Stimulated activated CD8-positive, alpha-beta memory T cell treated with anti-CD3 and anti-CD28 coated beads, Interleukin-7, amount 100 ng/mL, for 1 hour (primary cell): ENCODE measurements at places on chromosomes 5 and 9.

DNA sequence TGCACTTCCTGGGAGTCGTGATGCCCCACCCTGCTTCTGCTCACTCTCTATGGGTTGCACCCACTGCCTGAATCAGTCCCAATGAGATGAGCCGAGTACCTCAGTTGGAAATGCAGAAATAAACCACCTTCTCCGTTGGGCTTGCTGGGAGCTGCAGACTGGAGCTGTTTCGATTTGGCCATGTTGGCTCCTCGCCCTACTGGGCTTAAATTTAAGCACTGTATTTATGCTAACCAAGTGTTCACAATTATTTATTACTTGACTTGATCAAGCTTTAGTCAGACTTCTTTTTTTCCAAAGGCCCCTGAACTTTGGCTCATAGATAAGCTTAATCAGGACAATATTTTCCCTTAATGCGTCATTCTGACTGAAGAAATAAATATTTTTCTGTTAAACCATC is 1072.4 kb upstream of the CDH9 start:
- no peak for DNase-seq

DNA sequence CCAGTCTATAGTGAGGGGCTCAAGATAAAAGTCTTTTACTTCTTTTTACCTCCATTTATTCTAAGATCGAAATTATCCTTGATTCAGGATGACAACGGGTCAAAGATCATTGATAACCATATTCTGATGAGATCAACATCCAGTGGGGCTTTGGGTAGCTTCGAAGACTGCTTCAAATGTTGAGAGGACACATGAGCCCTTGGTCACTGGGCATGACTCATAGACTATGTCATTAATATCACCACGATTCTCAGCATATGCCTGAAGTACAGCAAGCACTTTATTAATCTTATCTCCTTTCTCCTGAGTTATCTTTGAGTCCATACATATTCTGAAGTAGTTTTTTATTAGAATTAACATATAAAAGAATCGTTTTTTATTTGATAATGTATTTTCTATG is 117.1 kb upstream of the DAB2 start:
- DNase-seq = no peak

DNA sequence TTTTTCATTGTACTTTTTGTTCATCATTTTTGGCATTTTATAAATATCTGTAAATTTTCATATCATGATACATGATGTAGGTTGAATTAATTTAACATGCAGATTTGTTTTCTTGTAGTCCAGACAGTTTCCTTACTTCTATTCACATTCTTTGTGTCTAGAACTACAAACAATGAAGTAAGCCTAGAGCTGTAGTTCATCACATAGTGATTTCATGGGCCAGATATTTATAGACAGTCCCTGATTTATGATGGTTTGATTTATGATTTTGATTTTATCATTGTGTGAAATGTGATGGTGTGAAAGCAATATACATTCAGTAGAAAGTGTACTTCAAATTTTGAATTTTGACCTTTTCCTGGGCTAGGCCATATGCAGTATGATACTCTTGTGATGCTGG is 139.0 kb downstream of the ARHGEF28 start:
- no peak for DNase-seq

- DNase-seq = no peak
These were observed 287.8 kb upstream of the RASA1 start for GRCh38 chr5:86979811-86980411.

GRCh38 chr5:124398460-124398859 is 348.0 kb downstream of the ZNF608 start:
- DNase-seq = no peak

GRCh38 chr5:57411982-57412381 is 70.6 kb downstream of the ACTBL2 start:
- no peak for DNase-seq

DNA sequence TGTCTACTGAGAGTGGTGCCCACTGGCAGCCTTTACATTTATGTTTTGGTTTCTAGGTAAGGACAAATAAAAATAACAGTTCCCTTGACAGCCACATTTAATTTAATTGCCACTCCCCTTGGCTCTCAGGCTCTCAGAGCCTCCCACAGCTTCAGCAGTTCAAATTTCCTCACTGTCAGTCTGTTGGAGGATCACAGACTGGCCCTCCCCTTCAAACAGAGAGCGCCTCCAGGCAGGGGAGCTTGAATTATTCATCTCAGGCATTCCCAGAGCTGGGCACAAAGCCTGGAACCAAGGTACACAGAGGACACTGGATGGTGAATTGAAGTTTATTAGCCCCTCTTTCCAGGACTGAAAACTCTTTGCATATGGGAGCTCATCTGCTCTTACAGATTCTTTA is 407.7 kb downstream of the SPOCK1 start:
- no peak for DNase-seq

DNA sequence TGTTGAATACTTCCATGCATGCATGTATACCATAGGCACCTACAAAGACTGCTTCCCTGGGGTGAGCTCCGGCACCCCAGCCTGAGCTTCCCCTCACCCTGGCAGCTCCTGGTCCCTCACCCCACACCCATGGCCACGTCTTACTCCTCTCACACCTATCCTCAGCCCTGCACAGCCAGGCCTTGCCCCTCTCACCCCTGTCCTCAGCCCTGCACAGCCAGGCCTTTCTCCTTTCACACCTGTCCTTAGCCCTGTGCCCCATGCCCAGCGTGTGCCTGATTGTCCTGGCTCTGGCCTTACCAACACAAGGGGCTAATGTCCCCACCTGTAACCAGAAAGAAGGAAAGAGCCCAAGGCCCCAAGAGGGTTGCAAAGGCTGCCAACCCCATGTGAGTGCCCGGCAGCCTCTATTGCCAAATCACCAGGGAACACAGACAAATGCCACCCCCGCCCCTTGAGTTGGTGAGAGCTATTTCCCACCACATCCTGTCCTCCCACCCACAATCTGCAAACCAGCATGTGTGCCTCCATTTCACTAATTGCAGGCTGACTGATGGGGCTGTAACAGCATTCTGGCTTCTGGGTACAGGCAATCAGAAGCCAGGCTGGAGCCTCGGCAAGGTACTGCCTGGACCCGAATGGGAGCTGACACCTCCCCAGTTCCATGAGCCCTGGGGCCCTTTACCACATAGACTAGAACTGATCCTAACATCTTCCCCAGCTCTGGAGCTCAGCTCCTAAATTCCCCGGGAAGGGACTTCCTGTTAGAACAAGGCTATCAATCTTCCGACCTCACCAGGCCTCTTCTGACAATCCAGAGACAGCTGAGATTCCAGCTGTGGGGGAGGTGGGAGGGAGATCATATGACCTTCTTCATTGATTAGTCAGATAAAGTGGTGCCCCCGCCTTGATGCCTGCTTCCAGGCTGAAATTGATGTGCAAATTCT is 78.2 kb downstream of the FAM114A2 start:
- DNase-seq = peak; percentile 6

- DNase-seq = no peak
These were observed 74.3 kb downstream of the ZNF354C start for GRCh38 chr5:179134511-179134910.

DNA sequence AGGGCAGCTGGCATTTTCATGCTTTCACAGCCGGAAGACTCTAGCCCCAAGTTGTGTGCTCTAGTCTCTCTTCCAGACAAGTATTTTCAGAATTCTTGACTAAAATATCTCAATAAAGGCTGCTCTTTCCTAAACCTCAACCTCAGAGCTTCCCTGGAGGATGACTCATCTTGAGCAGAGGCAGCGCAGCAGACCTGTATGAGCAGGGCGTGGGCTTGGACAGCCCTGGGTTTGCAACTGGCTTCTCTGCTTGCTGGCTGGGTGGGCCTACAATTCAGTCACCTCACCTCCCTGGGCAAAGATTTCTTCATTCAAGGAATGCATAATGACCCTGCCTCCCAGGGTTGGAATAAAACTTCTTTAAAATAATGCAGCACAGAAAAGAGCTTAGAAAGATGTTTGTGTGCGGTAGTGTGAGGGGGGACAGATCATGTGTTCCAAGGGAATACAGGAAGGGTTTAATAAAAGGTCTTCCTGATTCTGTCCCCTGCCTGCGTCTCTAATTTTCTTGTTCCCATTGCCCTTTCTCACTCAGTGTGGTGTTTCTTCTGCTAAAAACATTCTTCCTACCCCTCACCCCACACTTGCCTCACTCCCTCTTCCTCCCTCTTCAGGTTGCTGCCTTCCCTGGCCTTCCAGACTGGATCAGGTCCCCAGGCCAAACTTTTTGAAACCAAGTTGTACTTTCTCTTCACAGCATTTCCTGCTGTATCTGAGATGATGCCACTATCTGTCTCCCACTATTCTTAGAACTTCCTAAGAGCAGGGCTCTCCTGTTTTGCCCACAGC is 39.4 kb upstream of the MAP1B start:
- no peak for DNase-seq

DNA sequence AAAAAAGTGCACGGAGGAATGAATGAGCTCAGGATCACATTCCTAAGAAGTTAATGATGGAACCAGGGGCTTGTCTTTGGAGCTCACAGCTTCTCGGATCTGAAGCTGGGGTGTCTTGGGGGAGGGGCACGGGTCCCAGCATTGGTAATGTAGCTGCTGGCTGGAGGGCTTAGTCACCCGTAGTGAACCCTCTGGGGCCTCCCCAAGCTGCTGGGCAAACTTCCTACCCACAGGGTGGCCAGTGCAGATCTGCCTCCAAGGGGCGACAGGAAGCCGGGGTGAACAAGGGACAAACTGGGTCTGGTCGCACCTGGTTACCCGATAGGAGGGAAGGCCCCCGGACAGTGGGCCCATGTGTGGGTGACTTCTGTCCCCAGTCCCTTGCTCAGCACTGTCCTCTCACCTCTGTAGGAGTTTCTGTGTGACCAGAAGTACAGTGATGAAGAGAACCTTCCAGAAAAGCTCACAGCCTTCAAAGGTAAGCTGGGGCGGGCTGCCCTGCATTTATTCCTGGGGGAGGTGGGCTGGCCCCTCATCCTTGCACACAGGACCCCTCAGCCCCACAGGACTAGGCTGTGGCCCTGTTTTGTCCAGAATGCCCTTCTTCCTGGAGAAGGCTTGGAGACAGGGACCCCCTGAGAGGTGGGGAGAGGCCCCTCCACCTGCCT is 14.1 kb upstream of the NUP214 start:
- no peak for DNase-seq

- DNase-seq = no peak
These were observed 90.8 kb downstream of the MACROH2A1 start for GRCh38 chr5:135308245-135308644.

GRCh38 chr9:133826289-133827085 is 88.3 kb upstream of the SARDH start:
- no peak for DNase-seq

DNA sequence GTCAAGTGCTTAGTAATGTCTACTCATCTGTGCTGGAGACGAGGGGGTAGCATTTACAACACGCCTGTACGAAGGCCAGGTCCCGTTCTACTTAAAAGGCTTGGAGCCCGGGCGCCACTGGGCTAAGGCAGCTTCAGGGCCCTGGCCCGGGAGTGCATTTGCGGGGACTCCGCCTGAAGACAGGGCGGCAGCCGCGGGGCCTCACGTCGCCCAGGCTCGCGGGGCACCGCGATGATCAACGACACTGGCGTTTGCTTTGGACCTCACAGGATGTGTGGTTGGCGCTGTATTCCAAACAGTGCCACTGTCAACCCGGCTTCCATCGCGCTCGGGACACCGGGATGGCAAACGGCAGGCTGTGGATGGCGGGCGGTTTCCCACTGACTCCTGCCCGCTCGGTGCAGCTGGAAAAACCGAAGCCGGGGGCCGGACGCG is 1.1 kb upstream of the TENT4A start:
- peak; percentile 12 for DNase-seq

- DNase-seq = no peak
These were observed 8.2 kb upstream of the RUFY1 start for GRCh38 chr5:179542170-179542569.

DNA sequence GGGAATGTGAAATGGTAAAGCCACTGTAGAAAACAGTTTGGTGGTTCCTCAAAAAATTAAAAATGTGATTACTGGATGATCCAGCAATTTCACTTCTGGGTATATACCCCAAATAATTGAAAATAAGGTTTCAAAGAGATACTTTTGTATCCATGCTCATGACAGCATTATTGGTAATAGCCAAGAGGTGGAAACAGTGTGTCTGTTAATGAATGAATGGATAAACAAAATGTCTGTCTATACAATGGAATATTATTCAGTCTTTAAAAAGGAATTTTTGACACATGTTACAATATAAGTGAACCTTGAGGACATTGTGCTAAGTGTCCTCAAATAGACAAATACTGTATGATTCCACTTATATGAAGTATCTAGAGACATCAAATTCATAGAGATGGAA is 40.1 kb downstream of the NUP214 start:
- no peak for DNase-seq

DNA sequence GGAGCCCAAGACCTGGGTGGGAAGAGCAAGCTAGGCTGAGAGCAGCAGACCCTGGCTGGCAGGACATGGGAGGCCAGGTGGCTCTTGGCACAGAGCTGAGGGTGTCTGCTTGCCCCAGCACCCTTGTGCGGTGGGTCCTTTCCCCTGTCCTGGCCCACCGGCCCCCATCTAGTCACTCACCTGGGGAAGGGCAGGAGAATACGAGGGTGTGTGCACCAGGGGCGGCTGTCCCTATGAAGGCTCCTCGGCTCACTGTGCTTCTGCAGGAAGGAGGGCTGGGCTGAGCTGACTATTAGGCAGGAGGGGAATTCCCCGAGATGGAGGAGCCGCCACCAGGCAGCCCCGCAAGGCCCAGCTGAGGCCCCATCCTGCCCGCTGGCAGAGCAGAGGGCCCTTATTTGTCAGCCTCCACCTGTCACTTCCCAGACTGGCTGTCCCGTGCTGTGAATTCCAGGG is 6.1 kb upstream of the TNIP1 start:
- peak; percentile 39 for DNase-seq

DNA sequence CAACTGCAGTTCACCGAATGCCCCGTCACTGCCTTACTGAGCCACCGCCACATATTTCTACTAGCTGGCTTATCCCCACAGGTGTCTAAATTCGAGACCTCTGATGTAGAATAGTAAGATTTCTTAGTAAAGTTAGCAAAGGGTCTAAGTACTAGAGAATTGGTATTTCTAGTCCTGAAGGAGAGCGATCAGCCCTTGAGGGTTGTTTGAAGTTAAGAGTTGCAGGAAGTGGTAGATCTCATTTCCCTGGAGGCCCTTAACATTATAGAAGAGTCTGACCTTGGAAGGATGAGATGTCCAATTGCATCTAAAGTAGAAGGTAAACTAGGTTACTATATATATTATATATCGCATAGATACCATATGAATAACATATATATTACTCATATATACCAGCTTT is 451.8 kb downstream of the CCDC171 start:
- DNase-seq = no peak
